NCI-H1105 (cell line): ENCODE measurements at places on chromosomes 5 and 9.

DNA sequence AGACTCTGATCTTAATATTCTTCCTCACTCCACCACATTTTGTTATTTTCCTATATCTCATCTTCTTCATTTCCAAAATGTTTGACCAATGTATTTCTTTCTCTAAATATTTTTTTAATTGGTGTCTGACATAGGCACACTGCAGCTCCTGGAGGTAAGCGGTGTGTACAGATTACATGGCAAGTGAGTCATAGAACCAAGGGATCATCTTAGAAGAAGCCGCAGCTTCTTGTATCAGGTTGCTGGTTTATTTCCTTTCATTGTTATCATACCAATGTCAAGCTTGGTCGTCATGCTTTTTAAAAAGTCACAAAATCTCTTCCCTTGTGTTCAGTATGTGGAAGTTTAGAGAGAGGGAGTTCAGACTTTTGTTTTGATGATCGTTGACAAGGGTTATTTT, 526.1 kb upstream of the CDH18 start:
- no peak for DNase-seq

GRCh38 chr9:129656795-129657390, 8.6 kb upstream of the PRRX2 start:
- no peak for DNase-seq

GRCh38 chr5:61816585-61817450, 484.8 kb downstream of the ZSWIM6 start:
- DNase-seq = no peak

- DNase-seq = no peak
These were observed 5.8 kb upstream of the ST6GALNAC6 start for GRCh38 chr9:127905004-127905728.

GRCh38 chr9:3954331-3955304, 345.2 kb downstream of the GLIS3 start:
- DNase-seq = no peak

DNA sequence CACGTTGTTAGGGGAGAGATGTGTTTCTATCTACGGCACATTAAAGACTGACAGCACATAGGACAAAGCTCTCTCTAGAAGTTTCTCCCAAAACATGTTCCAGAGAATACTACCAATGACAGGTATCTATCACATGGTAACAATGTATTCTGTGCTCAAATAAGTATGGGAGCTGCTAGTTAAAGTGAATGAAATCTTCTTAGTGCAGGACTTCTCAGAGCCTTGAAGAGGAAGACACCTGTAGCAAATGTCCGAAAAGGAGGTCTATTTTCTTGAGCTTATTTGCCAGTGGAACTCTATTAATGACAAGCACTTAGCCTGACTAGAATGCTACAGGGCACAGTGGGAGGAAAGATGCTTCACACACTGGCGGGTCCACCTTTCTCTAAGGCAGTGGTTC, 137.4 kb downstream of the ENTREP1 start:
- no peak for DNase-seq

DNA sequence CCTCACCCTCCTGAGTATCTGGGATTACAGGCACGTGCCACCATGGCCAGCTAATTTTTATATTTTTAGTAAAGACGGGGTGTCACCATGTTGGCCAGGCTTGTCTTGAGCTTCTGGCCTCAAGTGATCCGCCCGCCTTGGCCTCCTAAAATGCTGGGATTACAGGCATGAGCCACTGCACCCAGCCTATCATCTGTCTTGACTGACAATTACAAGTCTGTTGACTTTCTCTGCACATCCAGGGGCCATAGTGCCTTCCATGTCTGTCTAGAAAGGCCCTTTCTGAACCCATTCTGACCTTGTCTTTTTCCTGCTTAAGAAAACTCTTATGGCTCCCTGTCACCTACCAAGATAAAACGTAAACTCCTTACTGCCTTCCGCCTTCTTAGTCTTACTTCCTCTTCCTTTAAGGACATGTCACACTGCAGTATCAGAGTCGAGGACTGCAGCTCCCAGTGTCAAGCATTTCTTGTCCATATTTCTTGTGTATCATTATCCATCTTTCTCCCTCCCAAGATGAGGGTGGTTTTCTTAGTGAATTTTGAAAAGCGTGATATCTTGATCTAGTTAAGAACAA, 49.9 kb upstream of the SHB start:
- no peak for DNase-seq

DNA sequence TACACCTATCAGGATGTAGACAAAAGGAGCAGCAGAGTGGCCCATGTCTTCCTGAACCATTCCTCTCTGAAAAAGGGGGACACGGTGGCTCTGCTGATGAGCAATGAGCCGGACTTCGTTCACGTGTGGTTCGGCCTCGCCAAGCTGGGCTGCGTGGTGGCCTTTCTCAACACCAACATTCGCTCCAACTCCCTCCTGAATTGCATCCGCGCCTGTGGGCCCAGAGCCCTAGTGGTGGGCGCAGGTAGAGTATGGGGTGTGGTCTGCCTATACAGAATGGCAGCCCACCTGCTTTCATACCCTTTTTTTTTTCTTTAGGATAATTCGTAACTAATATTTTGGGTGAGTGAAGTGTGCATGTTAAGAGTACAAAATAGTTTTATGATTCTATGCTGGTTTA, 1.1 kb downstream of the SLC27A6 start:
- DNase-seq = no peak

GRCh38 chr5:150398722-150399523, 13.8 kb downstream of the CD74 start:
- DNase-seq = no peak
